Hindlimb muscle (tissue), 1 donor: ENCODE measurements at places on chromosomes 16 and 17. TPM values are rescaled to one million over a fixed set of nuclear protein-coding genes. Genes with fewer than 3 reads are reported as not detected.

Gene SOCS1
- polyA plus RNA-seq = 2.9 TPM

Gene HS3ST3B1
- 1.5 TPM for polyA plus RNA-seq

- DNase-seq = no peak
These were observed 33.6 kb upstream of the RAB11FIP4 start for GRCh38 chr17:31357839-31358394.

Gene CLEC18A
- 0.68 TPM for polyA plus RNA-seq

Gene GTF3C1
- polyA plus RNA-seq = 53.4 TPM

- peak; percentile 68 for DNase-seq
These were observed 14.2 kb downstream of the CX3CL1 start for GRCh38 chr16:57386381-57386951.

Gene CD300LG
- 3.3 TPM for polyA plus RNA-seq

DNA sequence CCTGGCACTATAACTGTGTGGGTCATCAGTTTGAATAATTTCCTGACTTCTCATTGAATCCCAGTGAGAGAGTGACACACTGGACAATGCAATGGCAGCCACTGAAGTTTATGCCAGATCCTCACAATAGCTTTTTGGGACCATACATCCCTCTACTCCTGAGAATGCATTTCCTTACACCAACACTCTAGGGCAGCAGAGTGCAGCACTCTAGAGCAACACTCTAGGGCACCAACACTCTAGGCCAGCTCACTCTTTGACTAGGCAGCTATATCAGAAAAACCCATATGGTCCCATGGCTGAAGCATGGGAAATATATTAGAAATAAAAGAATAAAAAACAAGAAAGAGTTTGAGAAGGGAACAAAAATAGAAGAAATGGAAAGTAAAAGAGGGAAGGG, 309.2 kb downstream of the MAP2K6 start:
- no peak for DNase-seq

Gene CCDC78
- polyA plus RNA-seq = 1.4 TPM

- DNase-seq = peak; percentile 31
These were observed 26.5 kb upstream of the LASP1NB start for GRCh38 chr17:38898812-38899348.

Gene PLEKHH3
- 62.6 TPM for polyA plus RNA-seq

DNA sequence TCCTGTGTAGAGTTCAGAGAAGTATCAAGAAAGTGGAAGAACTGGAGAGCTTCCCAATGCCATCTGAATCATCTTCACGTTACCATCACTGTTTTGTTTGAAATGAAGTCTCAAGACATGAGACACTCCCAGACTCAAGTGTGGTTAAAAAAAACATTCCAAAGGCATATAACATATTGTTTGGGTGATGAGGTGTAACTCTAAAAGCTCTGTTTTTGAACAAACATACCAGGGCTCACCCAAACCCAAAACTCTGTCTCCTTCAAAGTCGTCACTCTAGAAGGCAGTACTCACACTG, 6.3 kb upstream of the ZCCHC14 start:
- no peak for DNase-seq

GRCh38 chr16:67441271-67441753, 10.4 kb downstream of the HSD11B2 start:
- no peak for DNase-seq

Gene KCNH6
- not detected for polyA plus RNA-seq

DNA sequence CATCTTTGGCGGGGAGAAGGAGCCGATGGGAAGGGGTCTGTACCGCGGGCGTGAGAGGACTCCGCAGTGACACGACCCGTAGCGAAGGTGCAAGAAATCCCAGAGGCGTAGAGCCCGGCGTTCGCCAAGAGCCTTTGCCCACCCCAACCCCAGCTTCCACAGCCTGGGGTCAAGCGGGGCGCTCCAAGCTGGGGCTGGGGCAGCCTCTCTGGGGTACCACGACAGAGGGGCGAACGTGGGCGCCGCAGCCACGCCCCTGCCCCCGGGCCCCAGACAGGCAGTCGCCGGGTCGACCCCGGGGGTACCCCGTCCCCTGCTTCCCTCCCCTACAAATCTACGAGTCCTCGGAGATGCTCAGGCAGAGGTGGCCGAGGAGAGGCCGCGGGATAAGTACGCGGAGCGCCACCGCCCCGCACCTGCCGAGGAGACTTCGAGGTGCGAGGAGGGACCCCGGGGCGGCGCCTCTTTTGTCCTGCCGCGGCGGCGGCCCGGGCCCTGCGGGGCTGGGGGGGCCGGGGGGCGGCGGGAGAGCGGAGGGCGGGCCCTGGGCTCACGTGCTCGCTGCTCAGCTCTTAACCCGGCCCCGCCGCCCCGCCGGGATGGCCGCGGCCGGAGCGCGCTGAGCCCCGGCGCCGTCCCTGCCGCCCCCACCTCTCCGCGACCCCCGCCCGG, at the start of gene ADAM11:
Gene ADAM11, plus strand, starts transcription at position 575 of the 672 bp plus-strand sequence. CDS start 212 bp downstream, outside the sequence.
- DNase-seq = no peak

Gene SCIMP
- polyA plus RNA-seq = 1.6 TPM

Gene SAMD14
- 4.0 TPM for polyA plus RNA-seq

DNA sequence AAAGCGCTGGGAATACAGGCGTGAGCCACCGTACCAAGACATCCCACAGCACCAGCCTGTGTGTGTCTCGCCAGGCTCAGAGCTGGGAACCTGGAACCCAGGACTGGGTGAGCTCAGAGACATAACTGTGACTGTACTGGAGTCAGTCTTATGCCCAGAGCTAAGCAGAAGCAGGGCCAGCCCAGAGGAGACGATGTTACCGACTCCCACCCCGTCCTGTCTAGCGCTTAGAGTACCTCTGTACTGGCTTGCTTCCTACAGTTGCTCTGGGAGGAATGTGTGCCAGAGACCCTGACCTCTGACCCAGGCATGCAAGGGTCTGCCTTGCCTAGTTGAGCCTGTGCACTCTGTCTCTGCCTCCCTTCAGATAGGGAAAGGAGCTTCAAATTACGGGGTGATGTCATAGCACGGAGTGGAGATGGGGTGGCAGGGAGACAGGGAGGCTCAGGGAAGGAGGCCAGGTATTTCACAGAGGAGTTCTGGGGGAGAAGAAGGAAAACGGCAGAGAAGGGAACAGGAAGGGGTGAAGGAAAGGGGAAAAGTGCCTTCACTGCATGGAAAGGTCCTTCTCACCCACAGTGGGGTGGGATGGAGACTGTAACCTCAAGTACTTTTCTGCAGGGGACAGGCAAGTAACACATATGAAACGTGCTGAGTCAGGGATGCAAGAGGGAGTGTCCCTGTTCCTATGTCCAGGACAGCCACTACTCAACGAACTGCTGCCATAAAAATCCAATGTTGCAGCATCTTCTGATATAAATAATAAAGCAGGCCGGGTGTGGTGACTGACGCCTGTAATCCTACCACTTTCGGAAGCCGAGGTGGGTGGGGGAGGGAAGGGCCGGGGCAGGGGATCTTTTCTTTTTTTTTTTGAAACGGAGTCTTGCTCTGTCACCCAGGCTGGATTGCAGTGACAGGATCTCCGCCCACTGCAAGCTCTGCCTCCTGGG, 5.8 kb upstream of the ARMC5 start:
- no peak for DNase-seq

- DNase-seq = no peak
These were observed 10.0 kb downstream of the CYBC1 start for GRCh38 chr17:82440469-82440981.

GRCh38 chr17:33974276-33974675, 280.8 kb upstream of the CCL2 start:
- DNase-seq = no peak

Gene CRHR1
- not detected for polyA plus RNA-seq

GRCh38 chr17:78903101-78903779, at the start of gene CEP295NL:
CEP295NL (minus strand) TSS chr17:78903201; CDS start chr17:78901828, 1,373 bp downstream.
- no peak for DNase-seq
